Hematopoietic multipotent progenitor cell treated with erythropoietin and hydrocortisone succinate and interleukin-3 and kit ligand, for 4 days (in vitro differentiated cells): ENCODE measurements at places on chromosomes 4 and X.

- no peak for DNase-seq
These were observed 60.3 kb downstream of the BEND2 start for GRCh38 chrX:18160369-18160768.

GRCh38 chr4:26858947-26859401 is 1.7 kb upstream of the STIM2 start:
- DNase-seq, result peak; percentile 58

- DNase-seq, result no peak
These were observed 97.1 kb upstream of the BMPR1B start for GRCh38 chr4:94660614-94661013.

GRCh38 chr4:151284534-151285245 is 7.7 kb downstream of the PRSS48 start:
- DNase-seq, result no peak

DNA sequence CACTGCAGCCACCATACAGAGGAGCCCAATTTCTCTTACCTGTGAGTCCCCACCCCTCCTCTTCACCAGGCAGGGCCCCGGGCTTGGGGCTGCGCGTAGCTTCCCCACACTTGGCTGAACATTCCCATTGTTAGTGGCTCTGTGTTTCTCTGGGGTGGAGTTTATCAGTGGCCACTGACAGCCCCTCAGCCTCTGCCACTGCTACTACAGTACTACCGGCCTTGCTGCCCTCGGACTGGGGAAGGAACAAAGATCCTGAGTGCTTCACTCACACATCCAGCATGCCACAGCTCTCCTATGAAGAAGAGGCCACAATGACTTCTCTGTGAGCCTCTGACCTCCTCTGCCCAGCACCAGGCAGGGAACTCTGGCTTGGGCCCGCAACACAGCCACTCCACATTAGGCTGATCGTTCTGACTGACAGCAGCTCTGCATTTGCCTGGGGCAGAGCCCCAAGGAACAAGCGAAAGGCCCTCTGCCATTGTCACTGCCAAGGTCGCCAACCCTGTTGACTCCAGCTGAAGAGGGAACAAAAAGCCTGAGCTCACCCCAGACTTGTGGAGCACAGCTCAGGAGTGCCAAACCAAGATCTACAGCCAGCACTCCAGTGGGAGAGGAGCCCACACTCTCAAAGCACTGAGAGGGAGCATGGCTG is 24.0 kb downstream of the ABCB7 start:
- no peak for DNase-seq

- DNase-seq, result no peak
These were observed 228.1 kb downstream of the ADAMTS3 start for GRCh38 chr4:72340803-72341431.

- DNase-seq, result no peak
These were observed 36.9 kb downstream of the GPR174 start for GRCh38 chrX:79181401-79181800.

DNA sequence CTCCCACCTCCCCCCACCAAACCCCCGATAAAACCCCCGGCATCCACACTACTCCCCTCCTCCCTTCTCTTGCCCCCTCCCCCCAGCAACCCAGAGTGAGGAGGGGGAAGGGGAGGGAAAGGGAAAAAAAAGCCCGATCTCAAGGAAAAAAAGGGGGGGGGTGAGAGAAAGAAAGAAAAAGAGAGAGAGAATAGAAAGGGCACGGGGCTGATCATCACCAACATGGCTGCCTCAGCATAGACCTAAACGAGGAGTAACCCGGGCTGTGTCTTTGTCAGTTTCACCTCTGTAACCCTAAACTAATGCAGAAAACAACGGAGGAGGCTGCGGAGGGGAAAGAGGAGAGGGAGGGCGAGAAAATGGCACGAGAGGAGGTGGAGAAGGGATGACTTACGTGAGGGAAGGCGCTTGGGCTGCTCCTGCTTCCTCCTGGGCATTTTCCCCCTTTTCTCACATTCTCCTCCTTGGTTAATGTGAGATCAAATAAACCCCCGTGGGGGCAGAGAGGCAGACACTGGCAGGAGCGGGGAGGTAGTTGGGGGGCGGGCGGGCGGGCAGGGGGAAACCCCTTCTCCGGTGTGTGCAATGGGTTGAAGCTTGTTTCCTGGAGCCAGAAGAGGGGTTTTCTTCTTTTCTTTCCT is 532 bp downstream of the ZNF827 start:
- peak; percentile 67 for DNase-seq
